ENCODE measurements at places on chromosomes 5 and 9.

DNA sequence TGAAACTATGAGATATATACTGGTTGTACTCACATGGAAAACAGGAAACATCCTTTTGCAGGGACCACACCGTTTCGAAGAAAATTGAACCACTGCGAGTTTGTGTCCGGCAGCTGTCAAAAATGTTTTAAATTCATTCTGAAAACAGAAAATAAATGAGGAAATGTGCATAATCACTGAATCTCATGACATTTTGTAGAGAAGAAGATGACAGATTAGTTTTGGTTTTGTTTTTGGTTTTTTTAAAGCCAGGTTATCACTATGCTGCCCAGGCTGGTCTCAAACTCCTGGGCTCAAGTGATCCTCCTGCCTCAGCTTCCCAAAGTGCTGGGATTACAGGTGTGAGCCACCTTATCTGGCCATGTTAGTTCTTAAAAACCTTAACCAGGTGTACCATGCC, 3.5 kb downstream of the TXNDC8 start:
- DNase-seq = no peak

DNA sequence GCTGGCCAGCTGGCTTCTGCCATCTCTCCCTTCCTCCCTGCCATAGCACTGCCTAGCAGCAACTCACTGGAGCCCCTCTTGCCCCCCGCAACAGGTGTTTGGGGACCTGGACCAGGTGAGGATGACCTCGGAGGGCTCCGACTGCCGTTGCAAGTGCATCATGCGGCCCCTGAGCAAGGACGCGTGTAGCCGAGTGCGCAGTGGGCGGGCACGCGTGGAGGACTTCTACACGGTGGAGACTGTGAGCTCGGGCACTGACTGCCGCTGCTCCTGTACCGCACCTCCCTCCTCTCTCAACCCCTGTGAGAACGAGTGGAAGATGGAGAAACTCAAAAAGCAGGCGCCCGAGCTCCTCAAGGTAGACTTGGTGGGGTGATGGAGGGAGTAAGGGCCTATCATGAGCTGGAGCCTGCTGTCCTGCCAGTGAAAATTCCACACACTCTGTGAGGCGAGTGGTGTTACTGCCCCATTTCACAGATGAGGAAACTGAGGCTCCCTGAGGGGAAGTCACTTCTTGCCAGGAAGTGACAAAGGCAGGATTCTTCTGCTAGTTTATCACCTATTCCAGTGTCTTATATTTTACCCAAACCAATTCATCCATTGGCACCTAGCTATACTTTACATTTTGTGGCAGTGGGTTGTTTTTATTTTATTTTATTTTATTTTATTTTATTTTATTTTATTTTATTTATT, 10.1 kb downstream of the OLFML2A start:
- no peak for DNase-seq

DNA sequence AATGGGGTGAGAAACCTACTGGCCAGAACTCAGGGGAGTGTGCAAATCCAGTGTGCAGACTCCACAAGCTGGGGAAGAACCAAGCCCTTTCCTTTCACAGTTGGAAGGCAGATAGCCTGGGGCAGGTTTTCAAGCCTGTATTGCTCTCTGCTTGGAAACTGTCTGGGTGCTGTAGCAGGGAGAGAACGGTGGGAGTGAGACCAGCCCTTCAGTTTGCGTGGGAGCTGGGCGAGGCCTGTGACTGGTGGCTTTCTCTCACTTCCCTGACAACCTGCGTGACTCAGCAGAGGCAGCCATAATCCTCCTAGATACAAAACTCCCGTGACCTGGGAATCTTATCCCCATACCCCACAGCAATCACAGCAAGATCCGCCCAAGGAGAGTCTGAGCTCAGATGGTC, 44.9 kb upstream of the SNCAIP start:
- DNase-seq = no peak

GRCh38 chr9:112119225-112120029, 55.7 kb downstream of the SUSD1 start:
- no peak for DNase-seq

DNA sequence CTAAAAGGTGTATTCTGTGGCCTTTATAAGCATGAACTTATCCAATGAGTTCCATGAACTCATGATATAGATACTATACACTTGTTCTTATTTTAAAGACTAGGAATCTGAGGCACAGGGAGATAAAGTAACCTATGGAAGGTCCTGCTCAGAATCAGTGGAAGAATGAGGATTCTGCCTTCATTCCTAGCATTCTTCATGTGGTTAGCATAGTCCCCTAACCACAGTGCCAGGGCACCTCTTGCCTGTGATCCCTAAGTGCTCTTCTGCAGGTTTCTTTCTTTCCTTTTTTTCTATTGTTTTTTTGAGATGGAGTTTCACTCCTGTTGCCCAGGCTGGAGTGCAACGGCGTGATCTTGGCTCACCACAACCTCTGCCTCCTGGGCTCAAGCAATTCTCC, 174.1 kb downstream of the C9orf152 start:
- no peak for DNase-seq
